ENCODE measurements at places on chromosomes 12 and 14.

GRCh38 chr12:116062698-116063097 lies 214.8 kb downstream of the MED13L start:
- no peak for DNase-seq

DNA sequence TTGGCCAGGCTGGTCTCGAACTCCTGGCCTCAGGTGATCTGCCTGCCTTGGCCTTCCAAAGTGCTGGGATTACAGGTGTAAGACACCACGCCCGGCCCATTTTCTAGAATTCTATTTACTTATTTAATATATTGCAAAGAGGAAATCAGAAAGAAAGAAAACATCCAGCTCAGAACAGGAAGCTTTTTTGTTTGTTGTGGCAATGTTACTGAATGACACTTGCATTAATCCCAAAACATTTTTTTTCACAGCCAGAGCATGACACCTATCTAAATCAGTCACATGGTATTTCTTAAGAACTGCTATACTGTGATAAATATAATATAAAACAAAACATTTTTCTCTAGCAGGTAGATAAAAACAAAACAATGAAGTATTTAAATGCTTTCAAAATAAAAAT lies 12.6 kb downstream of the CFL2 start:
- DNase-seq, result no peak

- DNase-seq, result peak; percentile 44
Observed at GRCh38 chr12:25811656-25812126, 146.8 kb upstream of the RASSF8 start.

DNA sequence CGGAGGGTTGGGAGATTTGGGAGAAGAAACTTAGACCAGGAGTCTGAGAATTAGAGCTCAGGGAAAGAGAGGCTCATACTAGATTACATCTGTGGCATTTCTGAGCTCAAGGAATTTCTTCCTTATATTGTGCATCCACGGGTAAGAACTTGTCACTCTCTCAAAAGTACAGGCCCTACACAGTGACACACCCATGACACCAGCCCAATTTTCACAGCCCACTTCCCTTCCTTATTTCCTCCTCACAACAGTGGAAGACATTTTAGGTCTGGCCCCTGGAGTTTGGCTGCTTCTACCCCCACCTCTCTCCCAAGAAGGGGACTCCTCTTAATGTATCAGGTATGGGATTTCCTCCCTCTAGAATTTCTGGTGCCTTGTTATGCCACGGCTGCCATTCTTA lies 9.2 kb upstream of the ZNF385A start:
- DNase-seq, result no peak

- DNase-seq, result no peak
Observed at GRCh38 chr12:116196752-116197718, 80.5 kb downstream of the MED13L start.

Data from bronchial epithelial cell (primary cell).